Islet precursor cell (in vitro differentiated cells): ENCODE measurements at places on chromosomes 5 and 9.
A peak's percentile ranks its signal among the peaks of the same experiment; 100 is the strongest.

- DNase-seq = no peak
These were observed 6.3 kb downstream of the TTC16 start for GRCh38 chr9:127722055-127722745.

- peak; percentile 52 for DNase-seq
These were observed 12.8 kb upstream of the NRARP start for GRCh38 chr9:137314561-137315560.

DNA sequence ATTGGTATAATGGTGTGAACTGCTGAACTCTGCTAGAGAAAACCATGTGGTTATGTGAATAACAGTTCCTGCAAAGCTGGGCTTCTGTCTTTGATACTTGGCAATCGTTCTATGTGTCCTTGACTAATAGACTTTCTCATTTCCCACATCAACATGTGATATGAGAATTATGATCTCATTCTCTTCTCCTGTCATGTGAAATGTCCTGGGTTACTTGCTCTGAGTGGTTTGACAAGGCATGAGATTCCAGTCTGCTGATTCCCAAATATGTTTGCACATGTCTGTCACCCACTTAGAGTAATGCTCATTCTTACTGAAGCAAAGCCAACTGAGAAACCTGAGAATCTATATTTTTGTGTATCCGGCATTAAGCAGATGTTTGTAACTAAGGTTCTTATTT, 141.2 kb downstream of the PARP8 start:
- DNase-seq = no peak

DNA sequence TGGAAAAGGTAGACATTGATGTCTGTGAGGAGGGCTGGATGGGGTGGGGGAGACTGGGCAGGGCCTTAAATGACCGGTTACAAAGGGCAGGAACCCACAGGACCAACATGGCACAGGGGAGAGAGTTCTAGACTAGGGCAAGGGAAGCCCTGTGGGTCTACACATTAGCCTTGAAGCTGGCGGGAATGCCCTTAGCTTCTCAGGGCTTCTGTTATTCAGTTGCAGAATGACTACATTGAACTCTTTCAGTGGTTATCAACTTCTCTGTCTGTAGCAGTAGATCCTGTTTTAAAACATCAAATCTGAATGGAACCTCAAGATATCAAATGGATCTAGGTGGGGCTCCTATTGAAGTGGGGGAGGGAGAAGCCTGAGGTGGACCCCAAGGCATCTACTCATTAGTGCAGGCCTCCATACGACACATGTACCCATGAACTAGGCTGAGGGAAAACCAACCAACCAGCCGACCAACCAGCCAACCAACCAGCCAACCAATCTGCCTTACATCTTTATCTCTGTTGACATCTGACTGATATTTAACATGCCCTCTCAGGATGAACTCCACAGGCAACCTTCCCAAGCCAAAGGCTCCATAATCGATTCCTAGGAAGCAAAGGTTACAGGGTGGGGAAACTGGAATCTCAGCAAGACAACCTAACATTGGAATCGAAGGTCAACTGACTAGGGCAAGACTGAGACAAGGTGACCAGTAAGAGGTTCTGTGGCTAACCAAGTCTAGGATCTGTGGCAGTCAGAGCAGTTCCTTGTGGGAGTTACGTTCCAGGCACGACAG, 48.3 kb downstream of the DAP start:
- DNase-seq = no peak

- DNase-seq = no peak
These were observed 68.7 kb downstream of the RAB24 start for GRCh38 chr5:177234841-177235240.

- DNase-seq = no peak
These were observed 45.5 kb downstream of the GALNT10 start for GRCh38 chr5:154236011-154236410.

DNA sequence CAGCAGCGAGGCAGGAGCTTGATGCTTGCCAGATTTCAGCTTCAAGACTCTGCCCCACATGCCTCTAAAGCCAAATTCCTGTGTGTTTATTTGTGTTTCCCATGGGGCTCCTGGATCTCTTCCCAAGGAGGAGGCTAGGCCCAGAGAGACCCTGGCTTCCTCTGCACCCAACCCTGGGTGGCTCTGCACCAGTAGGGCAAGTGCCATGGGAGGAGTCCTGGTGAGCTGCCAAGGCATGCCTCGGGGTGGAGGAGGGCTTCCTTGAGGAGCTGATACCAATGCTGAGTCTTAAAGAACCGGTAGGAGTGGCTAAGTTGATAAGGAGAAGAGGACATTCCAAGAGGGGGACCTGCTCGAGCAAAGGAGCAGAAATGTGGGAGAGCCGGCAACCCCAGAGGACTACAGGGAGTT, 6.8 kb upstream of the TIFAB start:
- DNase-seq = no peak

DNA sequence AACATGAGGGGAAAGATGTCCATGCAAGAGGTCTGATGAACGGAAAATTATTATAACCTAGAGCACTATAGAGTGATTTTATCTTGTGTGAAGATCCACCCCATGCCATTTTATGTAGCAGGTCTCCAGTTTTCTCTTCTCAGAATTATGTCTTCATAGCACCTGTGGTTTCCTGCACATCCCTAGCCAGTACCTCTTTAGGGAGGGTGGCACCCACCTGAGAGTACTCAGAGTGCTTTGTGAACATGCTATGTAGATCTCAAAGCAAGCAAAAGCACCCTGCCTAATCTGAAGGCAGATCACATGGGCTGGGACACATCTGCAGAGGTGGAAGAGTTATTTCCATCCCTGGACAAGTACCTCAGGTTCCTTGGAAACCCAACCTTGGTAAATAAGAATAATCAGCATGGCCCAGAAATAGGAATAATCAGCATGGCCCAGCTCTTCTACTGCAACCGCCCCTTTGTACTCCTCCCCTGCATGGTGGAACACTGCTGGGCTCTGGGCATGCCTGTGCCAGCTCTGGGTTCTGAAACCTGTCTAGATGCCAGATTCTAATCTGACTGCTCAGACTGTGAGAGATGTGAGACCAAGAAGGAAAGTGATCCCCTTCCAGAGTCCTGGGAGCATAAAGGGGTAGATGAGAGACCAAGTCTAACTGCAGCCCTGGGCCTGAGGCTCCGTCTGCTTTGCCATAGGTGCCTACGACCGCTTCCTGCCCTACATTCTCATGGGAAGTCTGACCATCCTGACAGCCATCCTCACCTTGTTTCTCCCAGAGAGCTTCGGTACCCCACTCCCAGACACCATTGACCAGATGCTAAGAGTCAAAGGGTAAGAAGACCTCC, 23.7 kb downstream of the SLC22A5 start:
- peak; percentile 11 for DNase-seq

GRCh38 chr5:155689406-155689805, 637.6 kb upstream of the SGCD start:
- DNase-seq = no peak

DNA sequence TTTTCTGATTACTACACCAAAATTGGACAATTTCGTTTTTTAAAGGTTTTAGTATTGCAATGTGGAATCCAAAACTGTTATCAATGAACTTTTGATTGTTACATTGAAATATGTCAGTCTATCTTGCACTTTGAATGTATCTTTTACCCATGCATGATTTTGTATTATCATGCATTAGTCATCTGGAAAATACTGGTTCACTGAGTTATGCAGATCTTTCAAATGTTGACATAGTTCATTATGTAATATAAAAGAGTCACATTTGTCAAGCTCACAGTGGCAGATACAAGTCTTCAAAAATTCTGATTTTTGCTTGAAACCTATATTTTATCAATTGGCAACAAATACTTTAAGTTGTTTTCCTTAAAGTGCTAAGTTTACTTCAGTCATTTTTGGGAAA, 85.2 kb downstream of the NR3C1 start:
- no peak for DNase-seq

DNA sequence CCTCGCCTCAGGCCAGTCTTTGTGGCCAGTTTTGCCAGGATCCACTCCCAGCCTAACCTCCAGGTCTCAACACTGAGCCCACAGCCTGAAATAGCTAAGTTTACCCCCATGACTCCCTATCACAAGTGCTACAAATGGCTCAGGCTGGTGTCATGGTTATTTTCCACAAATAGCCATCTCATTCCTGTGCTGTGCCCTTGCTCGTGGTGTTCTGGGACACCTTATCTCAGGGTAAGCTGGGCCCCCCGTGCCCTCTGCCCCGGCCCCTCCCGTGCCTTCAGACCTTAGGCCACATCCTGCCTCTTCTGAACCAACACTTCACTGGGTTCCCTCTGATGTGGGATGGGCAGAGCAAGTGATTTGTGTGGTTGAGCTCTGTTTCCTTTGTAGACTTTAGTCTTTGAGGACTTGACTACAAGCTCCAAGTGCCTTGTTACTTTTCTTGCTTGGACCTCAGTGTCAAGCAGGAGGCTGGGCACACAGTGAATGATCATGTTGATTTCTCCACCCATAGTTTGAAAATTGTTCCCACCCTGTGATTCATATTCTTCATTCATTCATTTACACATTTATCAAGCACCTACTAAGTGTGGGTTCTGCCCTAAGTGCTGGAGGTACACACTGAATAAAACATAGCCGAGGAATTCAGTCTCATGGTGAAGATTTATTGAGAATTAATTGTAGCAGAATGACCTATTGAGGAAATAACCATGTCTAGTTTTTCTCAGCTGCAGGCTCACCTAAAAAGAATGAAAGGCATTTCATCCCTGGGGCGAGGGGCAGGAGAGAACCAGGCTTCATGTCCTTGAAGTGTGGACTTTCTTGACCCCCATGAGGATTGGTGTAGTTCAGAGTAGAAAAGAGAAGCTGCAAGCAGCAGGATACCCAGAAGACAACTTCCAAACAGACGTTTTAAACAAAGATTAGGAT, 84.5 kb upstream of the CTNNA1 start:
- no peak for DNase-seq

DNA sequence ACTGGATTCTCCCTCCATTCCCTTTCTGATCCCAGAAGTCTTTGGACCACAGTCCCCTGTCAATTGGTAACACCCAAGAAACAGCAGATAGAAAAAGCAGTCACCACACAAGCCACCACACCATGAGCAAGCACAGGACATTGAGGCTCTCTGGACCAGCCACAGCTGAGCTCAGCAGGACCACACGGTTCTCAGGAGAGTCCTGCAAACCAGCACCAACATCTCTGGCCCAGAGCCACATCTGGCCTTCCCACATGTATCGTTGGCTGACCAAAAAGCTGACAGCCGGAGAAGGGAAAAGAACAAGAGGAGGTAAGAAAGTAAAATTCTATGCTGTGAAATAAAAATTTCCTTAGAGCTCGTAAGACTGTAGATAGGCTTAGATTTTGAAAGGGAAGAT, 56.7 kb downstream of the KLHL3 start:
- DNase-seq = no peak

DNA sequence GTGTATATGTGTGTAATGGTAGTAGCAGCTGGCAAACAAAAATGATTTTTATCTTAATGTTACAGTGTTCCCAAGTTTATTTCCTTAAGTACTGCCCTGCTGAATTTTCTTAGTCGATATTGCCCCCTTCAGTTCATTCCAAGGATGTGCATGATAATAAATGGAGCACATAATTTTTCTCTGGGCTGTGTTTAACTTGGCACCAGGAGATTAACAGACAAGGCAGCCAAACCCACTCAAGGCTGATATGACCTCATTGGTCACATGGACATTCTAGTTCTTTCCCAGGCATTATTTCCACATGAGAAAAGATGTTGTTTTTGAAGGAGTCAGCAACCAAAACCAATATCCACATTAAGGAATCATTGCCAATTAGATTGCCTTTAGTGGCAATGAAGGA, 61.8 kb downstream of the COX7C start:
- DNase-seq = no peak

DNA sequence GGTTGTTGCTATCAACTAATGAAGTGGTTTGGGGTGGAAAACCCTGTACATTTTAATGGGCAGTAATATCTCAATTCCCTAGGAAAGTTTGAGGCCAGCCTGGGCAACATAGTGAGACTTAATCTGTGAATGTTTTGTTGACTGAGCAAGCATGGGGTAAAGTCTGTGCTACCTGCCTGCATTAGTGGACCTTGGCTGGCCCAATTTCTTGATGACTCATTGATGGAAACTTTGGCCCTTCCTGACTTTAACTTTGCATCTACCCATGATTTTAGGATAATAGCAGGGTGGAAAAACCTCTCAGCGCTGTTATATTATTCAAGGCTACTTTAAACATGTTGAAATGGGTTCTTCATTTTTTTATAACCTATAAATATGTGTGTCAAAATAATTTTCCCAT, 389.4 kb upstream of the RORB start:
- DNase-seq = no peak

DNA sequence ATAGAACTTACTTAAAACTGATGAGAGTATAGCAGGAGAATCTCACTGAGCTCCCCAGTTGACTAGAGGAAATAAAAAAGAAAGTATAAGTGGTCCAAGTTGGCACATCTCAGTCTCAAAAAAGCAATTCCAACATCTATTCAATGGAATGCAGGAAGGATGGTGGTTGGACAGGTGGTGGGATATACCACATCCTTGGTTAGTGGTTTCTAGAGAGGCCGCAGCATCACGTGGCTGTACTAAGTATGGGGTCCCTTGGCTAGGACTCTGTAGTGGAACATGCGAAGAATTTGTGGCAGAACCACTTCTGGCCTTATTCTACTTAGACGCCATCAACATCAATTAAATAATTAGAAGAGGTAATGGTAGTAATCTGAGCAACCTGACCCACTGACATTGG, 232.4 kb downstream of the SAXO1 start:
- DNase-seq = no peak

DNA sequence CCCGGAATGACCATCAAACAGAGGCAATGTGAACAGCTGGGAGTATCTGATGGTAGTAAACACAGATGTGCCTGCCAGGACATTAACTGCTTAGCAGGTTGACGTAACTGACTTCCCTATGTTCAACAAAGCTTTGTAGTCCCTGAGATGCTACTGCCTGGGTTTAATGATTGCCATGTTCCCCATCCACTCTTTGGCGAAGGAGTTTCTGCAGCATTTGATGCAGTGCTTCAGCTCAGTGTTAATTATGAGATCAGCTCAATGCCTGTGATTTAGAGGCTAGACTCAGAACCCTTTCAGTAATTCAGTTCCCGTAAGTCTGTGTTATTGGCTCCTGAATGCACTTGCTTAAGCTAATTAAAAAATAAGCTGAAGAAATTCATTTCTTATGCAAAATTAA, 547.3 kb upstream of the ZNF608 start:
- DNase-seq = no peak

- no peak for DNase-seq
These were observed 100.8 kb downstream of the WDR41 start for GRCh38 chr5:77391240-77391765.

DNA sequence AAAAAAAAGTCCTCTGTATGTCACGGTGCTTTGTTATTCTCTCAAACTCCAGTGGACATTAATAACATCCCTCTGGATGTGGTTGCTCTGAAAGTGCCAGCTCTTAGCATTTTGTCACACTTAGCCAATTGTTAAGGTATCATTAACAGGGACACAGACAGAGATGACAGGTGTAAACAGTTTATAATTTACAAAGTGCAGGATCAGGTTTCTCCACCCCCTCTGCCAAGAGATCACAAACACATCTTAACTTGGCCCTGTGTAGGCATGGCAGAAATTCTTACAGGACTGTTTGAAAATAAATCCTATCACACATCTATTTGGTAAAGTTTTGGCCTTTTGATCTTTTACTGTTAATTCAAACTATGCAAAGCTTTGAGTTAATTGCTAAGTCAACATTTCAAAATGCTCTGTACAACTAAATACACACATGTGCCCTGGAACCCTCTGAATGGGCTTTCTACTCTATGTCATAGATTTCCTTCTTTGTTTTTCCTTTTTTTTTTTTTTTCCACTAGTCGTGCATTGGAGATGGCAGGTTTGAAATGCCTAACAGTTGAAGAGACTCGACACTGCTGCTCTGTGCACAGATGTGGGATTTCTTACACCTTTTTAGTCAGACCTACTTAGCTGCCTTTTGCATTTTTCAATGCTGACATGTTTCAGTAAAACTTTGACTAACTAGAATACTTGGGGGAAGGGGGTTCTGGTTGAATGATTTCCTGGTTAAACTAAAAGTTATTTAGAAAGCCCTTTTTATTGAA, 41.7 kb downstream of the SEMA6A start:
- DNase-seq = peak; percentile 21
